GM23248 (cell line): ENCODE measurements at places on chromosomes 3 and 15. TPM values are rescaled to one million over a fixed set of nuclear protein-coding genes. Genes with fewer than 3 reads are reported as not detected.

GRCh38 chr15:90860942-90861675 is 7.3 kb upstream of the FURIN start:
- peaks cover 10% of the 10 kb centered on the region for H3K4me1 ChIP-seq
- H3K27me3 ChIP-seq, result no peaks in the 10 kb centered on the region
- no peak overlapping the region for H3K27ac ChIP-seq
- H3K36me3 ChIP-seq, result no peaks in the 10 kb centered on the region
- H3K4me3 ChIP-seq, result no peak overlapping the region
- no peak for DNase-seq

DNA sequence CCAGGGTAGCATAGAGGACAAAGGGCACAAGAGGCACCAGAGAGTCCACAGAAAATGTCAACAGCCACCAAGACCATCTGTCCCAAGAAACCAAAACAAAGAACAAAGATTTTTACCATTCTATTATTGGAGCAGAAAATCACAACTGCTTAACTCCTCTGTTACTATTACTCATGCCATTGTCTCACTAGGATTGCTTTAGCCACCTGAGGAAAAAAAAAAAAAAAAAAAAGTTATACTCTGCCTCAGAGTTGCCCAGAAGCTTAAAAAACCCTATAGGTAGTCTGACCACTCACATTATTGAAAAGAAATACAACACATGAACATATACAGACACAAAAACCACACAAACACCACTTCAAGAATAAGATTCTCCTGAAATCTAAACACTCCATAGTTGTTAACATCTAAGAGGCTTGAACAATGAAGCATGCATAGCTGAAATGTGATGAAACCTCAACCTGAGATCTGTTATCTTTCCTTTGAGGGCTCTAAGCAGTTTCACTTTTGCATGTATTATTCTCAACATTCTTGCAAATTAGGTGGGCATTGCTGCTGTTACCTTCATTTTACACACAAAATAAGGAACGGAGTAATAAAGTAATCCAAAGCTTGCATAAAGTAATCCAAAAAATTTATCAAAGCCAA is 85.4 kb downstream of the IGSF11 start:
- H3K27me3 ChIP-seq, result no peaks in the 10 kb centered on the region
- no peak overlapping the region for H3K4me3 ChIP-seq
- H3K36me3 ChIP-seq, result no peaks in the 10 kb centered on the region
- DNase-seq, result no peak

- no peak overlapping the region for H3K27ac ChIP-seq
- peak overlapping the region; percentile 58 for H3K4me3 ChIP-seq
- H3K4me1 ChIP-seq, result peaks cover 11% of the 10 kb centered on the region
- DNase-seq, result peak; percentile 80
- peaks cover 15% of the 10 kb centered on the region; the same call in 1 of the 2 replicates for H3K27me3 ChIP-seq
- H3K36me3 ChIP-seq, result no peaks in the 10 kb centered on the region
Measured at GRCh38 chr3:186209810-186210752, 101.2 kb upstream of the ETV5 start.

DNA sequence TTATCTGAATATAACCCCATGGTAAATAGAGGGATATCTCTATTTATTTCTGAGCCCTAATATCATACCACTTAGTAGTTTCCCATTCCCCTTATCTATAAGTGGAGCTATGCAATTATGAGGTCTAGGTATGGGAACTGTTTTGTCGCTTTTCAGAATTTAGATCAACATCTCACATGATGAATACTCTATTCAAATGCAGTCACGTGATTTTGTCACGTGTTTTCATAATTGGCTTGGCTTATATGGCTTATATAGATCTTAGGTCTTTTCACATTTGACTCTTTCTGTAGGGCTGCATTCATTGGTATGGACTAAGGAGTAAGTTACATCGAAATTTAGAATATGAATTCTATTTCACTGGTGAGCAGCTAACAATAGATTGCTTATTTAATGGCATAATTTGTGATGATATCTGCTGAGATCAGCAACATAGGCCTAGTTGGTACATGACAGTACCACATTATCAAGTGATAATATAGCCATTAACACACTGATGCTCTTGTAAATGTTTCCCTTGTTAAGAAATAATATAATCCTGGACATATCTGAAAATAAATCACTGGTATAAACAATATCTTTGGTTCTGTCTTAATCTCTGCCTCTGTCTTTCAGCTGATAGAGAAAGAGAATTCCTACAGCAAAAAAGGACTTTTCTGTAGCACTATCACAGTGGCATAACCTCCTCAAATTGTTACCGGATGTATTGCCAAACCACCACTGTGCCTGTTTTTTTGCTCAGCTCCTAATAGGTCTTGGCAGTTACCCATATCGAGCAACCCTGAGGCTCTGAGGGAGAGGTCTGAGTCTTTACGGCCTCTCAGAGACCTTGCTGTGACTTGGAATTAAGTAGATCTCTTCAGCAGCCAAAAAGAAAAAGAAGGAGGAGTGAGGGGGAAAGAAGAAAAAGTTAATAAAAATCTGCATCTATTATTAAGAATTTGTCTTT is 357.1 kb downstream of the ZPLD1 start:
- DNase-seq, result peak; percentile 78
- H3K36me3 ChIP-seq, result no peaks in the 10 kb centered on the region
- peaks cover 30% of the 10 kb centered on the region for H3K4me1 ChIP-seq
- H3K4me3 ChIP-seq, result no peak overlapping the region

- H3K27me3 ChIP-seq, result no peaks in the 10 kb centered on the region
- no peak for DNase-seq
- no peaks in the 10 kb centered on the region for H3K4me1 ChIP-seq
- no peak overlapping the region for H3K4me3 ChIP-seq
- H3K27ac ChIP-seq, result no peak overlapping the region
Measured at GRCh38 chr15:80948651-80949292, 40.8 kb downstream of the MESD start.

DNA sequence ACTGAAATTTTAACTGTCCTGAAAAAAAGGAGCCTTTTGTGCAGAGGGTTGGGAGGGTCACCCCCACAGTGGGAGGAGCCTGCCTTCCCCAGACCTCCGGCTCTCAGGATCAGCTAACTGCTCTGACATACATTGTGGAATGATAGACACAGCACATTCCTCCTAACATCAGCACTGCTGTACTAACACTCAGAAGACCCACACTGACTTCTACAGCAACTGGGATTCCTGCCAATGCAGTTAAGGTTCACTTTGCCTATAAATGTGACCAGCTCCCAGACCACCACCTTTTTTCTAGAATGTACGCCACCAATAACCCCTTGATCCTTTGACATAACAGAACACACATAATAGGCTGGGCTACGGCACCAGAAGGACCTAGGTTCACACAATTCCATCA is 3.2 kb downstream of the CPEB1 start:
- H3K4me1 ChIP-seq, result no peaks in the 10 kb centered on the region
- H3K4me3 ChIP-seq, result no peak overlapping the region
- no peak for DNase-seq
- no peak overlapping the region for H3K27ac ChIP-seq
- no peaks in the 10 kb centered on the region for H3K36me3 ChIP-seq
- peaks cover 10% of the 10 kb centered on the region; the same call in 1 of the 2 replicates for H3K27me3 ChIP-seq

GRCh38 chr15:33678176-33678575 is 290.1 kb upstream of the CHRM5 start:
- no peaks in the 10 kb centered on the region for H3K36me3 ChIP-seq
- H3K4me1 ChIP-seq, result no peaks in the 10 kb centered on the region
- H3K27ac ChIP-seq, result no peak overlapping the region
- H3K27me3 ChIP-seq, result peaks cover 41% of the 10 kb centered on the region
- no peak overlapping the region for H3K4me3 ChIP-seq

DNA sequence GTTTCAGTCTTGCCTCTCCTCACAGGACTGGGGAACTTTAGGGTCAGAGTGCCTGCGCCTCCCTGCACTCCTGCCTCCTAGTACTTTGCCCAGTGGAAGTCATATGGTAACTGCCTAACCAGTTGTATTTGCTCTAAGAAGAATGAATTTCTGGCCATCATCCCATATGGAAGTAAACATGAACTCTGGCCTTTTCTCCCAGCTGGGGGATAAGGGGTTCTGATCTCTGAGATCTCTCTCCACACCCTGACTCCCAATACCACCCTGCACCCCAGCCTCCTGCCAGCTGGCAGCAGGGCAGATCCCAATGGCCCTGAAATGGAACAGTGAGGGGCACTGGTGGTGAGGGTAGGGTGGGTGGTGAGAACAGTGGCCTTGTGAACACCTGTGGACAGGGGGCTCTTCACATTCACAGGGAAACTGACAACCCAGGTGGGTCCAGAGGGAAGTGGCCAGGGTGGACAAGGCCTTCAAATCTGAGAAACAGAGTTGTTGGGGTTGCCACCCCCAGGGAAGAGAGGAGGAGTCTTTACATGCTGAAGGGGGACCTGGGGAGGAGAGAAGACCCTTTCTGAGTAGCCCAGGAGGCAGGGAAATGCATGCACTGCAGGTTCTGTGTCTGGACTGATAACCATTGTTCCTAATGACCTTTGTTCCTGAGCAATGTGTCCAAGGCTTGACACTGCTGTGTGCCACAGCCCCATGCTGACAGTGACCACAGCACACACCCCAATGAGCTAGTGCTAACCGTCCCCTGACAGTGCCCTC is 36.9 kb downstream of the RHCG start:
- DNase-seq, result no peak
- H3K27ac ChIP-seq, result no peak overlapping the region
- H3K4me1 ChIP-seq, result no peaks in the 10 kb centered on the region
- no peak overlapping the region for H3K4me3 ChIP-seq
- peaks cover 7% of the 10 kb centered on the region; the same call in 1 of the 2 replicates for H3K27me3 ChIP-seq

The RNU5B-1 gene
- not detected in 2 replicates for total RNA-seq
